ENCODE measurements at places on chromosomes 4 and X.

- DNase-seq: no peak
Measured at GRCh38 chr4:166458756-166459155, 585.7 kb downstream of the TLL1 start.

DNA sequence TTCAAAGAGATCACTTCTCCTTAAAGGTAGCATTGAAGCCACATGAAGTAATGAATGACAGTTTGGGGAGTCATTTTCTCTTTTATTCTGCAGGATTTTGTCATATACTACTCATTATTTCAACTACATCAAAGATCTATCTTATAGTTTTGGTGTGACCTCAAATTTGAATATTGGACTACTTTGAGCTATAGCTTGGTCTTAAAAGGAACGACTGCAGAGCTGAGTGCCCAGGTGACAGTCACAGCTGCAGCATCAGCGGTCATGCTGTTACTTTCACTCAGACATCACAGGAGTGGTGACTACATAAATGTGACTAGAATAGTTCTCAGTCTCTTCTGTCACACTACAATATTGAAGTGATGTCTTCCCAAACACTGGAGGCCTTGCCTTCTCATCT is 10.7 kb upstream of the SPCS3 start:
- no peak for DNase-seq

DNA sequence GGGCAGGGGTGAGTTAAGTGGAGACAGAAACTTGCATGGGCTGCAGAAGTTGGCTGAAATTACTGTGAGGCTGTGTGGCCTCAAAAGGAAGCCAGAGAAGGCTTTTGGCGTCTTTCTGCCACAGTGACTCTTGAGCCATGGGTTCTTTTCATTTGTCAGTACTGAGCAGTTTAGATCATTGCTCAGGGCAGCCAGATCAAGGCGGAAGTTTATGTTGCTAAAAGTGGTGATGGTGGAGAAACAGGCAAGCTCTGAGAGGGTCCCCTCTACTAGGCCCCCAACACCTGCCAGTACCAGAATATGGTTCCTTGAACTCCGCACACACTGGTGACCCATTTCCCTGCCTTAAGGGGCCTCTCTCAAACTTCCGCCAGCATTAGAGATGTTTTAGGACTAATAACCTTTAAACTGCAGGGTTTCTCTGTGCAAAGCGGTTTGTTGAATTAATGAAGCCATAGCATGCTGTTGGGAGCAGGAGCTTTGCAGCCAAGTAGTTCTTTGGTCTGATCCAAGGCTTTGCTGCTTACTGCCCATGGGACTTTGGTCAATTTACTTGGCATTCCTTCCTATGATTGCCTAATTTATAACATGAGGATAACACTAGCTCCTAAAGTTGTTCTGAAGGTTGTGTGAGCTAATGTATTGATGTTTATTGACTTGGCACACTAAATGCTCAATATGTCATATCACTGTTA is 34.5 kb downstream of the RNF175 start:
- DNase-seq: no peak

GRCh38 chr4:168220893-168221292 is 97.7 kb downstream of the DDX60 start:
- no peak for DNase-seq

GRCh38 chr4:185638548-185639301 is 103.4 kb upstream of the PDLIM3 start:
- DNase-seq: no peak

- no peak for DNase-seq
Measured at GRCh38 chr4:132934911-132935310, 214.2 kb upstream of the PCDH10 start.

DNA sequence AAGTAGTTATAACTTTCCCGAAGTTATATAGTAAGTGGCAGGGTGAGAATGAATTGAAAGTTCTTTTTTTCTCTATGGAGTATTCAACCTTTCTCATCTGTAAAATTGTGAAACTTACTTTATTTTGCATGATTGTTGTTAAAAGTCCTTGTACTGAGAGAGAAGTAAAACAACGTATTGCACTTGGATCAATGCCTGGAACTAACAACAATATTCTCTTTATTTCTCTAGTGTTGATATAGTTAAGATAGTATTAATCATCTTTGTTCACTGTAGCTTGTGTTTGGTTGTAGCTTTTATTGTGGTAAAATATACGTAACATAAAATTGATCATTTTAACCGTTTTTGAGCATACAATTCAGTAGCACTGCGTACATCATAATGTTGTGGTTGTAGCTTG is 48.7 kb downstream of the STIM2 start:
- no peak for DNase-seq

DNA sequence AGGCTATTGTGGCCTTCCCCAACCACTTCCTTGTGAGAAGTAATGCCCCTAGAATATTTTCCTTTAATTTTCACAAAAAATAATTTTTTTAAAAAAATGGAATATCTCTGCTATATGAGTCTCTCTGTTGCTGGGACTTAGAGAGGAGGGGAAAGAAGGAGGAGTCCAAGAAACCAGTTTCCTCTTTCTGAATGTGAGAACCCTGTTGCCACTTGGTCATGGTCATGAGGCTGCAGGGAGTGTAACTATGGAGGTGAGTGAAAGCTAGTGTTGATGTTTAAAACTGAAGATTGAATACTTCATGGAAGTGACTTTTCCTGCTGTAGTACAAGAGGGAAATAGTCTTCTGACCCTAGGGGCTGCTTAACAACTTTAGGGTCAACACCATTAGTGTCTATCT is 20.4 kb downstream of the KIAA1210 start:
- DNase-seq: no peak

GRCh38 chr4:26067035-26067434 is 153.0 kb downstream of the SMIM20 start:
- no peak for DNase-seq

DNA sequence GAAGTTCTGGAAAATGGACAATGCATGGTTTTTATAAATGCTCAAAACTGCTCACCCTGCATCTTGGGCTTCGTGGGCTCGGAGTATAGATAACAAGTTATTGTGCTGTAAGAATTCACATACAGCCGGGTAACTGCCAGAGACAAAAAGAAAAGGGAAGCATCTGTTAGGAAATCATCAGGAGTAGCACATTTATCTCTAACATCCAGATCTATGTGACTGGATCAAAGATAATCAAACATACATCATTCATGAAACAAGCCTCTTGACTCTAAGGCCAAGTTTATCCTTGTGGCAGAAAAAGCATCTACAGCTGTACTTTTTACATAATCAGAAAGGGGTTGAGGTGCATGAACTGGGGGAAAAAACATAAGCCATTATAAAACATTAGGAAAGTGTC is 264.2 kb downstream of the PPP3CA start:
- no peak for DNase-seq

DNA sequence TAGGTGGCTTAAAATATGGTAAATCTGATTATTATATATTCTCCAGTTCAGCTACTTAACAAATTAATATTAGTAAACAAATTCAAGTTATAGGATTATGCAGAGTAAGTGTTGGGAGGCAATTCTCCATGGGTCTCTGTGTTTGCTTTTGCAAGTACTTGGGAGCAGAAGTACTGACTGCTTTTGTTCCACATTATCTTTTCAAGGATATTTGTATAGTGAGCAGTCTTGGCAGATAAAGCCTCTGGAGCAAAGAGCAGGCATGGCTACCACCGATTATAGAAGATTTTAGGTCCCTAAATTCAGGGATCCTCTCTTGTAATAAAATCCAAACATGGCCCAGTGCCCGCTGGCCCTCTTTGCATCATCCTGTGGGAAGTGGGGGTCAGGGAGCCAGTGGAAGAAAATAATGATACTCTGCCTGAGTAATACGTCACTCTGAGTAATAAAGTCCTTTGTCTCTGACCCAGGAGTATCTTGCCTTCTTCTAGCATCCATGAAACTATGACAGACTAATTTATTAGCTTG is 23.2 kb downstream of the NDNF start:
- no peak for DNase-seq

DNA sequence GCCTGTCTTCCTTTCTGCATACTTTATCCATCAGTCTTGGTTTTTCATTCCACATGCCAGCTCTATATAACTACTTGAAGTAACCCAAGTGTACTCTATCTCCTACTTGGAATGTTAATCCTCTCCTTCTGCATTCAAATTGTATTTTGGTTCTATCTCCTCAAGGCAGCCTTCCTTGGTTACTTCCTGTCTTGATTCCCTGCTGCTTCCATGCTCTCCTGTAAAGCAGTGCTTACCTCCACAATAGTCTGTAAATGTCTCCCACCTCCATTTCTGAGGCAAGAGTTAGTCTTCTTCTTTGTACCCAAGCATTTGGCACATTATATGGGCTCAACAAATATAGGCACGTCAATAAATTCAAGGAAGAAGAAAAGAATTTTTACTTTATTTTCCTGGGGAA is 298.4 kb downstream of the ARHGAP24 start:
- DNase-seq: no peak

DNA sequence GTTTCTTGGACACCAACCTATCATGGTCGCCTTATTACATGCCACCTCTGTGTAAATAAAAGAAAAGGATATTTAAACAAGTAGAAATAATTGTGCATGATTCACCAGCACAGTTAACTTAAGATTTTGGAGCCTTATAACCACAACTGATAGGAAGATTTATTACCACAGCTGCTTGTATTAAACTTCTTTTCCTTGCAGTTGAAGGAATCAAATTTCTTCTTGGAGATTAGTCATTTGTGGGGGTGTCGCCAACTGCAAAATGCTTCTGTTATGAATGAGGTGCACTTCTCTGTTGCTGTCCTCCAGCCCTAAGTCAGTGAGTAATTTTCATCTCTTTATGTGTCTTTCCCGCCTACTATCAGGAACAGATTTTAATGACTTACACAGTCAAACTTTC is 73.3 kb downstream of the OR13H1 start:
- no peak for DNase-seq

- no peak for DNase-seq
Measured at GRCh38 chr4:174377613-174378012, 93.9 kb downstream of the CEP44 start.

DNA sequence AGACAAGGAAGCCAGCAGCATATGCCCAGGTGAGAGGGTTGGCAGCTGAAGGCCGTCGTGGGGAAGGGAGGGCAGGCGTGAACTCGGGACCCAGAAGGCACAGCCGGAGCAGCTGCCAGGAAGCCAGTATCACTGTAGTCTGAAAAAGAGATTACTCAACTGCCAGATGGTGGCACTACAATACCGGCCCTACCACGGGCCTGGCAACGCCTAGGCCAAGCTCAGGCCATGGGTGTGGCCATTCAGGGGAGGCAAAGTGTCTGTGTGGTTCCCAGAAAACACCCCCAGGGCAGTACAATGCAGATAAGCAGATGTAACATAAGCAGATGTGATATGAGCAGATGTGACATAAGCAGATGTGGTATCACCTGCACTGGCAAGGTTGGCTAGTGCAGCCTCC is 236.0 kb downstream of the AFAP1 start:
- no peak for DNase-seq

DNA sequence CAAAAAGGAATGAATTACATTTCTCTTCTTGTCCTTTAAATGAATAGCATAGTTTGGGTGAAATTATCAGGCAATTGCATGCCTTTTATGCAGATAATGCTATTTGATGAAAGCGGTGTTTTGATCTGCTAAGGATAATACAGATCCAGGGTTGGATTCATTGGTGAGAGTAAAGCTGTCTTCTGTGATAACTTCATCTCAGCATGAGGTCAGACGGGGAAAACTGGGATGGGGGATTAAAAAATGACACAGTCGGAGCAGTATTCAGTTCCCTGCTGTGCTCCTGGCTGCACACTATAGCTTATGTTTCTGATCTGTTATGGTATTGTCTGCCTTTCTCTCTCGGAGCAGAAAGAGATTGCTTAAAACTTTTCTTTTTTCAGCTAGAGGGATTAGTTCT is 105.9 kb upstream of the TENM3 start:
- DNase-seq: no peak

- no peak for DNase-seq
Measured at GRCh38 chrX:126165401-126165720, 728 bp downstream of the DCAF12L2 start.

DNA sequence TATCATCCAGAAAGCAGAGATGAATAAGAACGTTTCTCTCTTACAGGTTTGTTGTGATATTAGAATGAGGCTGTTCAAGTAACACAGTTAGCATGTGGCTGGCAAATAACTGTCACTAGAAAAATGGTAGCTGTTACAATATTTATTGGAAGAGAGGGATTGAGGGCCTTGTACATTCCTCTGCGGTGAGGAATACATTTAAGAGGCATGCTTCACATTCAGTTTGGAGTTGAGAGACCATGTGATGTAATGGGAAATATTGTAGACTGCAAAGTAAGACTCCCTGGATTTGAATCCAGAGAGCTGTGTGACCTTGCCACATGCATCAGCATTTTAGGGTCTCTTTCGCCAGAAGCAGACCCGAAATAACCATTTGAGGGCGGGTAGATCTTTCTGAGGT is 104.8 kb upstream of the KIT start:
- no peak for DNase-seq

DNA sequence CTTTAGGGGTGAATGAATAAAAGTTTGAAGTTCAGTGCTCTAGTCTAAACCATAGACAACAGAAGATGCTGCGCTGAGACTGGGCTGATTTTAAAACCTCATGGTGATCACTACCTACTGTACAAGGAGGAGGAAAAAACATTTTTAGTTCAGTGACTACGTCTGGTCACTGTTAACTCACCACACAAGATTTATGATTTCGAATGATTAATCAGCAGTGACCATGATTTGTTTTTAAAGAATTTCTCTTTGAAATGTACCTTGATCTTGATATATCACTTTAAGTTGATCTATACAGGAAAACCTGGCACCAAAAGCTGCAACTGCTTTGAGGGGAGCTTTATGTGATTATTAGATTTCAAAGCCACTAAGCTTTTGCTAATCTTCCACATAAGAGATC is 286.3 kb downstream of the PDGFC start:
- no peak for DNase-seq

DNA sequence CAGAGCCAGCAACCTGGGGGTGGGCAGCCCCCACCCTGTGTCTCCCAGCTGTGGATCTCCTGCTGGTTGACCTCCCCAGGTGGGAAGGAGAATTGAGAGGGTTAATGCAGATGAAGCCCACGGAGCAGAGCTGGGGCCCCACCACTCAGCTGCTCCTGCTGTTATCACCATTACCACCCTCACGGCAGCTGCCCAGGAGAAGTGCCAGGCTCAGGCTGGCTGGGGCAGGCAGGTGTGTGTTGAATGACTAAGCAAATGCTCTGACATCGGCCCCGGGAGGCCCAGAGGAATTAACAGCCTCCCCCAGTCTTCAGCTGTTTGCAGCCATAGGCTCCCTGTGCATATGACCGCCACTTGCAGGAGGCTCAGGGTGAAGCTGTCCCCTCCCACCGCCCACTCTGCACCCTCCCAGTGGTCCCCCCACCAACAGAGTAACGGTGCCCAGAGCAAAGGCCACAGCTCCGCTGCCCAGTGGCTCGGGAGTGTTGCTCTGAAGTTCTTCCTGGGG is 133.8 kb downstream of the CPZ start:
- no peak for DNase-seq

All from stimulated activated CD4-positive, alpha-beta T cell treated with anti-CD3 and anti-CD28 coated beads, Interleukin-12 subunit alpha, Interleukin-12 subunit beta, amount 100 ng/mL, for 24 hours (primary cell).